Panc1 (cell line): ENCODE measurements at places on chromosomes 5 and 9.

DNA sequence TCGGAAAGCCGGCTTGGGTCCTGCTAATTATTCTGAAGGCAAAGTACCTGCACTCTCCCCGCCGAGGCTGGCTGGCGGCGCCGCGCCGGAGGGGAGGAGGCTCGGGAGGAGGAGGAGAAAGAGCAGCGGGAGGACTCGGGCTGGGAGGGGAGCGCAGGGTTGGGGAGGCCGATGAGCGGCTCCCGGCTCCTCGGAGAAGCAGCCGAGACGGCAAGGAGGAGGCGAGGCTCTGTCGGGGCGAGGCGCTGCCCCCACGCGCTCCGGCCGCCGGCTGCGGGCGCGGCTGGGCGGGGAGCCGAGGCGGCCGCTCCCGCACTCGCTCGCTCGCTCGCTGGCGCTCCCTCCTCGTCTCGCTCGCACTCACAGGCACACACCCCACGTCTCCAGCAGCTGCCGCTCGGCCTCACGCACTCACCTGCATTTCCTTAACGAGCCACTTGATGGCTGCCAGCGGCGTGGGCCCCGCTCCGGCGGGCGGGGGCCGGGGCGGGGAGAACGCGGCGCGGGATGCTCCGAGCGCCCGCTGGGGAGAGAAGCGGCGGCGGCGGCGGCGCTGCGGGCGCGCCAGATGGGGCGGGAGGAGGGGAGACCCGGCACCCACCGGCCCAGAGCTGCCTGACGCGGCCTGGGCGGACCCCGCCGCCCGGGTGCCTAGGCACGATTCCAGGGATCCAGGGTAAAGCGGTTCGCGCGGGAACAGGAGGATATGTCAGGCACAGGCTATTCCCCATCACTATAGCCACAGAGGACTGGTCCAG, at the start of gene PTPRD:
PTPRD (minus strand) TSS at position 362 of the 758 bp plus-strand sequence.
- no peak for DNase-seq

DNA sequence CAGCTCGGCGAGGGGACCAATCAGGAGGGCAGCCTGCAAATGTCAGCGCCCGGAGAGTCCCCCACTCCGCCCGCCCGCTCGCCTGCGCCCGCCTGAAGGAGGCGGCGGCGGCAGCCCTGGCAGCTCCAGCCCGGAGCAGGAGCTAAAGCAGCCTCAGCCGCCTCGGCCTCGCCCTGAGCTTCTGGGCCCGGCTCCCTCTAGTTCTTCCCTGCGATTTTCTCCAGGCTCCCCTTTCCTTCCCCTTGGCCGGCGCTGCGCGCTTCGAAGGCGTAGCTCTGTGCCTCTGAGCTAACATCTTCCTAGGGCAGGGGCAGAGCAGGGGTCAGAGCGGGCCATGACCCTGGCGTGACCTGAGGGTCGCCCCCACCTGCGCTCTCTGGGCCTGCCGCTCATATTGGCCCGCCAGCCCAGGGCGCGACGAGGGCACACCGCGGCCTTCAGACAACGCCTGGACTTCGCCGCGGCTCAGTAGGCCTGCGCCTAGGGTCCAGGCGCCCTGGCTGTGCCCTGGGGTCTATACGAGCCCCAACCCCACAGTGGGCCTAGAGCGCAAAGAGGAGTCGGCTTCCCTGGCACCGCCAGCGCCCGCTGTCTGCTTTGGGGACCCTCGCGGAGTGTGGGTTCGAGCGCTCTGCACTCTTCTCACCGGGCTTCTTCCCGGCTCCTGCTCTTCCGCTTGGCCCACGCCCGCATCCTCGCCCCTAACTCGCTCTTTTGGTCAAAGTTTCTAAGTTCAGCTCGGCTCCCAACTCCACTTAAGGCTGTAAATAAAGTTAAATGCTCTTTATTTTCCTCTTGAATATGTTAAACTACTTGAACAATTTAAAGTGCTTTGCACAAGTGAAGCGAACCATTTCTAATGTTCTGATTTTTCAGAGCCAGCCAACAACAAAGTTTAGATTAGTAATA, 504 bp upstream of the OTP start:
- DNase-seq: no peak

GRCh38 chr5:136058039-136058971, 29.5 kb downstream of the TGFBI start:
- DNase-seq: peak; percentile 89

GRCh38 chr9:128072144-128073021, 4.4 kb downstream of the SLC25A25 start:
- DNase-seq: no peak

DNA sequence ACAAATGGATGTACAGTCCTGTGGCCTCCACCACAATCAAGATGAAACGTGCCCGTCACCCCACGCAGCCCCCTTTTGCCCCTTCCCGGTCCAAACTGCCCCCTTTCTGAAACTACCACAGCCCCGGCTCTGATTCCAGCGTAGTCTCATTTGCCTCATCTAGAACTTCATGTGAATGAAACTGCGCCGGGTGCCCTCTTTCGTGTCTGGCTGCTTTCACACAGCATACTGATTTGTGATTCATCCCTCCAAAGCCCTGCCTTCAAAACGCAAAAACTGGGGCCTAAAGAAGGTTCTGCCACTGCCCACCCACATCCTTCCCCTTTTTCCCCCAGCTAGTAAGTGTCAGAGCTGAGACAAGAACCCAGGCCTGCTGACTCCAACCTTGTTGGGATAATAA, 31.5 kb upstream of the NCS1 start:
- no peak for DNase-seq

DNA sequence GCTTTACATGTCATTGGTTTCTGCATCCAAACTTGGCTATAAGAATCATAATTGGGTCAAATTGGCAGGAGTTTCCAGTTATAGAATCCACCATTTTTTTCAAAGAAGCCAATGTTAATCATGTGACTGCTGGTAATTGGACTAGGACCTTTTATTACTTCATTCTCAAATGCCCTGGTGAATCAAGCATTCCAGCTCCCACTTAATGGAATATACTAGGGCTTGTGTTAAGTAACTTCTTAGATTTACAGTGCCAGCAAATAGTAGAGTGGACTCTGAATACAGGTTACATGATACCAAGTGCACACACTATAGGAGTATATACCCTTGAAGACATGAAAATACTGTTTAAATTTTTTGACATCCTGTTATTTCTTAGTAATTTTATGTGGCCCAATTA, 96.7 kb downstream of the NUDT12 start:
- no peak for DNase-seq
